Fibroblast of skin of right biceps (primary cell): ENCODE measurements at places on chromosomes 5 and 9.

DNA sequence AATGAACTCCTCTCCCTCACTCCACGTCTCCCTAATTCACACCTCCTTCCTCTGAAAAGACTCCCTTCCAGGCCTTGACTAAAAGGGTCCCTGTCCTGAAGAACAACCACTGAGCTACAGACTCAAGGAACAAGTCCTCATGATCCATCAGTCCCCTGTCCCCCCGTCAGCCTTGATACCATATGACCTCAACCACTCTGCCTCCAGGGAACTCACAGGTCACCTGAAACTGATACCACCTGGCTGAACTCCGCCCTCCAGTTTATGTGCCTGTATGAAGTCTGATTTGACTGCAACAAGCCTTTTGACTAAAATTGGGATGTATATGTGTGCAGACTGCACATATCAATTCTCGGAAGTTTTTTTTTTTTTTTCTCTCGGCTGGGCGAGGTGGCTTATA, 88.7 kb downstream of the UGCG start:
- DNase-seq = no peak

- no peak for DNase-seq
These were observed 35.0 kb downstream of the AOPEP start for GRCh38 chr9:94761481-94761880.

DNA sequence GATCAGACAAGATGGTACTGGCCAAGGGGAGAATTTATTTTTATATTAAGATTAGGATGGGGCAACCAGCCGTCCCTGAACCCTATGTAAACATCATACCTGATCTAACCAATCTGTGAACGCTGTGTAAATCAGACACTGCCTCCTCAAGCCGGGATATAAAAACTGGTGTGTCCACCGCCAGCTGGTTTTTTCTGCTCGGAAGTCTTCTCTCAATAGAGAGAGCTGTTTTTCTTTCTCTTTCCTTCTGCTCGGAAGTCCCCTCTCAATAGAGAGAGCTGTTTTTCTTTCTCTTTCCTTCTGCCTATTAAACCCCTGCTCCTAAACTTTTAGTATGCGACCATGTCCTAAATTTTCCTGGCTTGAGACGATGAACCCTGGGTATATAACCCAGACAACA, 615.5 kb upstream of the NUDT12 start:
- DNase-seq = no peak

- no peak for DNase-seq
These were observed 6.7 kb downstream of the SLC2A8 start for GRCh38 chr9:127403507-127404192.

DNA sequence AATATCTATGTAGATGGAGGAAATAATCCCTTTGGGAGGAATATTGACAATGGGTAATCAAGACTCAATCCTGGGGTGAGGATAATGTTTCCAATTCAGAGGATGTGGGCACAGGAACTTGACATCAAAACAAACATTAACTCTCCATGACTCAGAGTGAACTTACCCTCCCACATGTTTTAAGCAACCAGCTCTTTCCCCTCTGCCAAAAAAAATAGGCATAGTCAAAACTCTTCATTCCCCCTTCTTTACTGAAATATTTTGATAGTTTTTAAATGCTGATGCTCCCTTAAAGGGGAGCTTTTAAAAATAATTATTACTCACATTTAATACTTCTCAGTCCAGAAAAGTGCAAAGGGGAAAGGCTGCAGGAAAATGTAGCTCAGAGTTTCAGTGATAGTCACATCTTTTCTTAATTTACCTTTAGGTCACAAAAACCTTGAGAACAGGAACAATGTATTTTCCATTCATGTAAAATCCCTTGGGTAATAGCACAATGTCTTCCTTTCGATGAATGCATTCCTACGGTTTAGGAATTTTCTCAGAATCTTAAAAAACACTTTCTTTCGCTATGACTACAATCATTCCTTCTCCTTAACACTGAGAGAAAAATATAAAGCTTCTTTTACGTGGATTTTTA, 298.4 kb upstream of the GRAMD2B start:
- peak; percentile 68 for DNase-seq

- DNase-seq = peak; percentile 33
These were observed 27.1 kb downstream of the LHX6 start for GRCh38 chr9:122201641-122202040.

DNA sequence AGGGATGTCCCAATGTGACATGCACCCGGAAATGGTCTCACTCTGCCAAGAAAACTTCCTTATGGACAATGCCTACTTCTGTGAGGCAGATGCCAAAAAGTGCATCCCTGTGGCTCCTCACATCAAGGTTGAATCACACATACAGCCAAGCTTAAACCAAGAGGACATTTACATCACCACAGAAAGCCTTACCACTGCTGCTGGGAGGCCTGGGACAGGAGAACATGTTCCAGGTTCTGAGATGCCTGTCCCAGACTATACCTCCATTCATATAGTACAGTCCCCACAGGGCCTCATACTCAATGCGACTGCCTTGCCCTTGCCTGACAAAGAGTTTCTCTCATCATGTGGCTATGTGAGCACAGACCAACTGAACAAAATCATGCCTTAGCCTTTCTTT, 37.6 kb upstream of the CCDC152 start:
- DNase-seq = no peak
